Aorta (tissue), 5 donors: ENCODE measurements at places on chromosomes 7 and 10. TPM values are rescaled to one million over a fixed set of nuclear protein-coding genes. Genes with fewer than 3 reads are reported as not detected.

Gene ZNF804B
- total RNA-seq, result not detected

Gene PPP1R3C
- total RNA-seq, result 94.6 TPM

Gene WASL
- total RNA-seq, result 46.0 TPM

DNA sequence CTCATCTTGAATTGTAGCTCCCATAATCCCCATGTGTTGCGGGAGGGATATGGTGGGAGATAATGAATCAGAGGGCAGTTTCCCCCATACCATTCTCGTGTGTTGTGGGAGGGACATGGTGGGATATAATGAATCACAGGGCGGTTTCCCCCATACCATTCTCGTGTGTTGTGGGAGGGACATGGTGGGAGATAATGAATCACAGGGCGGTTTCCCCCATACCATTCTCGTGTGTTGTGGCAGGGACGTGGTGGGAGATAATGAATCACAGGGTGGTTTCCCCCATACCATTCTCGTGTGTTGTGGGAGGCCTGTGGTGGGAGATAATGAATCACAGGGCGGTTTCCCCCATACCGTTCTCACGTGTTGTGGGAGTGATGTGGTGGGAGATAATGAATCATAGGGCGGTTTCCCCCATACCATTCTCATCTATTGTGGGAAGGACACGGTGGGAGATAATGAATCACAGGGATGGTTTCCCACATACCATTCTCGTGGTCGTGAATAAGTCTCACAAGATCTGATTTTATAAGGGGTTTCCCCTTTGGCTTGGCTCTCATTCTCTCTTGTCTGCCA, 271.0 kb downstream of the MAD1L1 start:
- no peak for DNase-seq
